ENCODE measurements at places on chromosomes 12 and 14.

DNA sequence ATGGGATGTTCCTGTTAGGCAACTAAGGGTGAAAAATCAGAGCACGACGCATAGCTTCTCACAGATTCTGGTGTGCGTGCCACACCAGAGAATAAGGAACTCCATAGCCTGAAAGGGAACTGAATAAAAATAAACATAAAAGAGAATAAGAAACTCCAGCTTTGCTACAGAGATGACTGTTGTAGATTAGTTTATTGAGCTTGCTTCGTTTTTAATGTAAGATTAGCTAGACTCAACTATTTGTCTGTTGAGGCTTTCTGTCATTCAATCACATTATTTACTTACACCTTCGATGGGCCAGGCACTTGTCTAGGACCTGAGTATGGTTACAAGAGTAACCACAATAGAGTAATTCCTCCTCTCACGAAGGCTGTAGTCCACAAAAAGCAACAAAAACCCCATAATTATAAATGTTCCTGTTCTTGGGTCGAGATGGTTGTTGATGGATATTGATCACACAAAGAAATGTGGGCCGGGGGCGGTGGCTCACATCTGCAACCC lies 807 bp upstream of the ZCCHC8 start:
- DNase-seq: no peak

GRCh38 chr14:67762051-67762450 lies 54.3 kb downstream of the ZFYVE26 start:
- no peak for DNase-seq

GRCh38 chr12:47903927-47904712 lies 674 bp downstream of the VDR start:
- DNase-seq: no peak

DNA sequence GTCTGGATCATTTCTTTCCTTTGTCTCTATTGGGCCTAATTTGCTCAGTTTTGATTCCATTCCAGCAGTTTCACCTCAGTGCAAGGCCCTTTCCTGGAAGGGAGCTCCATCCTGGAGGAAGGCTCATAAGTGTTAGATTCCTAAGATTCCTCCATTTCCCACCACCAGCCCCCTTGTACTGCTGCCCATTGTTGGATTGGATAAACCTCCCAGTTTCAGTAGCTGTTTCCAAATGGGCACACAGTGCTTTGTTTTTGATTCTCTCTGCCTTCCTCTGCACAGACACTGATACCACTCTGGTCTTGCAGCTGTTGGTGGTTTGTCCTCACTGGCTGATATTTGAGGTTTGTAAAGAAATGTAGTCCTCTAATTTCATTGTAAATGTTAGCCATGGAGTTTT lies 158.9 kb downstream of the SLC15A5 start:
- no peak for DNase-seq

GRCh38 chr14:61537563-61538463 lies 157.5 kb upstream of the HIF1A start:
- DNase-seq: peak; percentile 100

DNA sequence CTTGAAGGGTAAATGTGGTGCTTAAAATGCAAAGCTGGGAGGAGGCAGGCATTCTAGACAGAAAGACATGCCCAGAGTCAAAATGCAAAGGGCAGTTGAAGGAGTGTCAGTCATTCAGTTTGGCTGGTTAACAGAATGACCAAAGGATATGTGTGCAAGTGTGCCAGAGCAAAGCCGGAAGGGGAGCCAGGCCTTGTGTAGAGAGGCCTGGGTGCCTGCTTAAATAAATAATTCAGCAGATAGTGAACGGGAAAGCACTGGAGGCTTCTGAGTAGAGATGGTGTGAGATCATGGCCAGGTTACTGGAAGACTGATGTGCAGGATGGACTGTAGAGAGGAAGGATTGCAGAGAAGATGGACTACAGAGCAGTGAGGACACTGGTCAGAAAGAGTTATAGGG lies 244.9 kb downstream of the PRKD1 start:
- no peak for DNase-seq

GRCh38 chr12:12803186-12803585 lies 10.0 kb upstream of the DDX47 start:
- peak; percentile 98 for DNase-seq

- DNase-seq: no peak
Measured at GRCh38 chr12:13609894-13610679, 371.3 kb downstream of the GRIN2B start.

DNA sequence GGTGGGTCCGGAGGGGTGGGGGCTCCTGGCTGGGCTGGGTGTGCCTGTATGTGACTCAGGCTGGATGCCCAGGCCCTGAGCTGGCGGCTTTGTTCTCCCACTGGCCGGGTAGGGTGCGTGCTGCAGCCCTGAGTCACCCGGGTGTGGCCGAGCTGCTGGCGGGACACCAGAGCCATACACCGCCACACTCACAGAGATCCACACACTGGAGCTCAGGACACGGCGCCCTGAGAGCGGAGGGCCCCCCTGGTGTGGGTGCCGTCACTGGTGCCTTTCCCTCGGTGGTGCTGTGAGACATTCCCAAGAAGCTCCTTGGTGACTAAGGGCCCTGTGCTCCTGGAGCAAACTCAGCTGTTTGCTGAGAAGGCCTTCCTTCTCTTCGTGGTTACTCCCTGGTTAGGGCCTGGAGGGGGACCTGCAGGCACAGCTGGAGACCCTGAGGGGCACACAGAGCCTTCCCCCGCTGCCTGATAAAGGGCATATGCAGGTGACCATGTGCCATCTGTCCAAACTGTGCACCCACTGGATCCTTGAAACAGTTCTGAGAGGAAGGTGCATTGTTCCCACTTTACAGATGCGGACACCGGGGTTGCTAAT lies 44.3 kb downstream of the KRT80 start:
- no peak for DNase-seq

- no peak for DNase-seq
Measured at GRCh38 chr12:118841588-118841987, 139.8 kb upstream of the SRRM4 start.

DNA sequence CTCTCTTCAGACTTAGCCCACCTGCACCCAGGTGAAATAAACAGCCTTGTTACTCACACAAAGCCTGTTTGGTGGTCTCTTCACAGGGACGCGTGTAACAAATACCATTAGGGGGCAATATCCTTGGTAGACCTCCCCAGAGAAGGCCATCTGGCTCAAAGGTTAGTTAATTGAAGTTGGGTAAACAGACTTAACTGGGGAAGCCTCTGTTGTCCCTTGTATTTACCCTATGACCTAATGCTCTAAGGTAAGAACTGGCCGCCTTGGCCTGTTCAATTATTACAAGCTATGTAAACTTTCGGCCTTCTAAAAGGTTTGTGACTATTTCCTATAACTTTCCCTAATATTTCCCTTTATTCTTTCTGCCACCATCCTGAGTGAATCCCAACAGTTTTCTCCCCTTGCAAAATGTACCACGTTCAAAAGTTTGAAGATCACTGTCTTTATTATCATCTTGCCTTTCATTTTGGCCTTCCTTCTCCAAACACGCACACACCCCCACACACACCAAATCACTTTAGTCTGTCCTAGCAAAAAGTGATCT lies 15.3 kb upstream of the LYZ start:
- no peak for DNase-seq

- no peak for DNase-seq
Measured at GRCh38 chr14:86022031-86022629, 492.2 kb downstream of the FLRT2 start.

DNA sequence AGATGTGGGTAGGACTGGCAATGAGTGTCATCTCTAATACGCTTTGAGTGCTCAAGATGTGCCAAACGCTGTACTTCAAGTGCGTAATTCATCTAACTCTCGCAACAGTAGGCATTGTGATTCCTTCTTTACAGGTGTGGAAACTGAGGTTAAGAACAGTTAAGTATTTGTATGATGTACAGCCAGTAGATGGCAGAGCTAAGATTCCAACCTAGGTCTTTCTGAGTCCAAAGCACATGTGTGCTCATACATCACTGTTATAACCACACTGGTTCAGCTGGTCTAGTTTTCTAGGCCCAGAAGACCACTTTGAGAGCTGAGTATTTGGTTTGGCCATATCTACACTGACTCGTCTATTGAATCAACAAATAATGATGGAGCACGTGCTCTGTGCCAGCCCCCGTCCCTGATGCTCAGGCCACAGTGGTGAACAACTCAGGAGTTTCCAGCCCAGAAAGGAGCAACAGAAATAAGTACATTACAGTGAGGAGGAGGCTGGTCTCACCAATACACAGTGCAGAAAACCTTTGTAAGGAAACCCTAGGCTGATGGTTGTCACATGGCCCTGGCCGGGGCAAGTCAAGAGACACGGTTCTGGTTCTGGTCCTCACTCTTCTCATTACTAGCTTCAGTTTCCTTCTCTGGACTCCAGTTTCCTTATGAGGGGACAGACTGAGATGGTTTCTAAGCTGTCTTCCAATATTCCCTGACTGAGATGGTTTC lies 69.3 kb upstream of the SCN8A start:
- no peak for DNase-seq

DNA sequence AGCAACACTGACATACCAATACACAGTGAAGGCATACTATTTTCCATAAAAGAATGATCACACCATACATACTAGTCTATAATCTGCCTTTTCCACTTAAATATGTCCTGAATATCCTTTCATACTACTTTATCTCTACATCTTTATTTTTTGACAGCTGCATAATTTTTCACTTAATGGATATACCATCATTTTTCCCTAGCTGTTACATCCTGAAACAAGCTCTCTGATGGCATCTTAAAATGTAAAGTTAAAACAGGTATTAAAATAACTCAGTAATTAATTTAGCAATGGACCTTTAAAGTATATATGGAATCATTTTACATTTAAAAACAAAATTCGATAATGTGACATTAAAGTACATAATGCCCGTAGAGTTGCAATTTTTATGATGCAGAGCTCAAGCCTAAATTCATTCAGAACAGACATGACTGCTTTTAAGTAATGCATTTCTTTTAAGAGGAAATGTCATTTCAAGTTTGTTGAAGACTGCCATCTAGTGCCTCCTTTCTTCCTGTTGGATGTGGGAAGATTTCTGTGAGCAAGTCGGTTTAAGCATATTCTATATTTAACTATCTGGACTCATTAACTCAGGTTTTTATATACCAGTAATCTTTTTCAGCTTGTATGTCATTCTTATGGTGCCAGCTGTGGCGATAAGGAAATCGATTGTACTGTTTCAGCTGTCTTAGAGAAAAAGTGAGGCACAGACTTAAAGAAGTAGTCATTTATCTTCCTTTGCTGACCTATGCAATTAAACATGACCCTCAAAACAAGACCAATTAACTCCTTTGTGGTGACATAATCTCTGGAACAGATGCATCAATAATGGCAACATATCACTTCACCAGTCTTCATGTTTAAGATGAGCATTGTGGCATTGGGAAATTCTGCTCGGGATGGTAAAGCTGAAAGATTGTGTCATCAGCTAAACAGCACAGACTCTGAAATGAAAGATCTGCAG lies 20.3 kb downstream of the PRICKLE1 start:
- no peak for DNase-seq

GRCh38 chr12:76556368-76556767 lies 3.2 kb downstream of the OSBPL8 start:
- no peak for DNase-seq

DNA sequence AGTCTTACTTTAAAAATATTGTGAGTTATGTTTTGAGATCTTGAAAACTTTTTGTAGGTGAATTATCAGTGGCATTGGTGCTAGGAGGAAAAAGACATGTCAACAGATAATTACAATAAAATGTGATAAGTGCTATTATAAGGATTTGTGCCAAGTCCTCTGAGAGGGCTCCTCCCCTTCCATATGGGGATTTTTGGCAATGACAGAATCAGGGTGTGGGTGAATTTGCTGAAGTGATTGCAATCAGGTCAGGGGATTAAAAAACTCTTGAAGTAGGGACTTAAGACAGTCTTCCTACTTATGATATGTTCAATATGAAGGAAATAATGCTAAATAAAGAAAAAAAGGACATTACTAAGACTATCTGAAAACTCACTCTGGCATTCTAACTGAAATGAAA lies 122.5 kb downstream of the SLC15A5 start:
- DNase-seq: no peak

GRCh38 chr14:94936901-94937685 lies 167.2 kb upstream of the GSC start:
- DNase-seq: no peak
